ENCODE measurements at places on chromosomes 6 and 20.

DNA sequence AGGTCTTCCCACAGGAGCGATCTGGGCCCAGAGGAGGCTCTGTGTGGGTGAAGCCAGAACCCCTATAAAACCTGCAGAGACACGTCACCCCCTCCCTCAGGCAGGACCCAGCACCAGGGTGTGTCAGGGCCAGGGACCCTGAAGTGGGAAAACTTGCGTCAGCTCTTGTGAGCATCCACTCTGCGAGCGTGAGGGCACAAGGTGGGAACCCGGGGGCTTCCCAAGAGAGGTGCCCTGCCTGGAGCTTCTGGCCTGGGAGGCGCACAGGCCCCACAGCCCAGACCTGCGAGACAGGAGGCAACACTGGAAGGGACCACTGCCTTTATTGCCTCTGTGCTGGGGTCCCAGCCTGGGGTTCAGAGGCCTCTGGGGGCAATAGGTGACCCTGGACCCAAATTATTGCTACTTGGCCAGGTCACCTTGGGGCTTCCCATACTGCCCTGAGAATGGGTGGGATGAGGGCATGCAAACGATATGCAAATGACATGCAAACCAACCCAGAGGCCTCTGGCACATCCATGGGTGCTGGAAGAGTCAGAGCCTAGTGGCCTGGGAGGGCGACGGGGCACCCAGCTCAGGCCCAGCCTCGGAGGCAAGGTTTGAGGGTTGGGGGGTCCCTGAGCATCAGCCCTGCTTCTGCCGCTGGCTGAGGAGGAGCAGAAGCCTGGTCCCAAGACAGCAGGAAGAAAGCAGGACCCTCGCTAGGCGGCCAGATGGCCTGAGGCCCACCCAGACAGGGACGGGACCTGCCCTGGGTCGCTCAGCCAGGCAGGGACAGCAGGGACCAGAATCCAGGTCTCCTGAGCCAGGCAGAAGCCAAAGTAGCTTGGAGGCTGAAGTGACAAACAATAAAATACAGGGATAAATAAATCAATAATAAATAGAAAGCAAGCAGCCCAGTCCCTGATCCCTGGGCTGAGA is 5.1 kb upstream of the C20orf144 start:
- DNase-seq: no peak

GRCh38 chr20:51426718-51427650 is 115.5 kb downstream of the NFATC2 start:
- DNase-seq: no peak

DNA sequence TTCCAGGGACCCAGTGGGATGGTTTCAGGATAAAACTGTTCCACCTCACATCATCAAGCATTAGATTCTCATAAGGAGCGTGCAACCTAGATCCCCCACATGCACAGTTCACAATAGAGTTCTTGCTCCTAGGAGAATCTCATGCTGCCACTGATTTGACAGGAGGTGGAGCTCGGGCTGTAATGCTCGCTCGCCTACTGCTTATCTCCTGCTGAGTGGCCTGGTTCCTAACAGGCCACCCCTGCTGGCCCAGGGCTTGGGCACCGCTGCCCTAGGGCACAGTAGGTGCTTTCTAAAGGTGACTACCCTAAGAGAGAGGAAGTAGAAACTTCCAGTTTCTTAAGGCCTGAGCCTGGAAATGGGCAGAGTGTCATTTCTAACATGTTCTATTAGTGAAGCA is 656.9 kb downstream of the PRKN start:
- no peak for DNase-seq

- DNase-seq: no peak
These were observed 591.4 kb downstream of the RNF144B start for GRCh38 chr6:18978337-18979128.

DNA sequence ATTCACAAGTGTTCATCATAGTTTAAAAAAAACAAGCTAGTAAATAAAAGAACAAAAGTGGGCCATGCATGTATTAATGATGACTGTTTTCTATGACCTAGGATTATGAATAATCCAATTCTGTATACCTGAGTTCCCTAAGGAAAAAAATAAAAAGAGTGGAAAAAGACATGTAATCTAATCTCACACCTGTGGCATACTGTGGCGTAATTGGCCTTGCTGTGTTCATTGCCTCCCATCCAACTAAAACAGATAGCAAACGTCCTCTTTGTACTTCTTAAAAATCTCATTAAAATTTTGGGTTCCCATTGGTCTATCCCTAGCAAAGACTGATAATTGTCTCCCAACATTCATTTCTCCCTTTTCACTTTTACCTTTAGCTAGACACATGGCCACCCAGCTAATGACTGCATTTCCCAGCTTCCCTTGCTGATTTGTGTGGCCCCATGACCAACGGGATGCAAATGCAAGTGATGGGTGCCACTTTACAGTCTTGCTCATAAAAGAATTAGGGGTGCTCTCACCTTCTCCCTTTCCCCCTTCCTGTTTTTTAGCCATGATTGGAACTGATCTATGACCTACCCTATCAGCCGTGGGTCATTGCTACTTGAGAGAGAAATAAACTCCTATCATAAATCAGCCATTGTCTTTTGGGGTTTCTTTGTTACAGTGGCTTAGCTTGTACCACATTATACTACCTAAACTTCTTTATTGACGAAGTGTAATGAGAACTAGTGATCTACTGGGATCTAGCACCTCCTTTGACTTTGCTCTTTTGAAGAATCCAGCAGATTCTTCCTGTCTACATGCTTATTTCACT is 32.0 kb upstream of the TBC1D22B start:
- no peak for DNase-seq
